ENCODE measurements at places on chromosomes 2 and 18.

GRCh38 chr18:10310626-10311025 lies 143.8 kb upstream of the APCDD1 start:
- no peak for DNase-seq

- DNase-seq = no peak
Observed at GRCh38 chr2:122194546-122194945, 439.1 kb downstream of the TSN start.

- DNase-seq = no peak
Observed at GRCh38 chr2:127619203-127619590, 26.8 kb upstream of the GPR17 start.

- DNase-seq = no peak
Observed at GRCh38 chr18:3184275-3184963, 35.3 kb downstream of the MYOM1 start.

DNA sequence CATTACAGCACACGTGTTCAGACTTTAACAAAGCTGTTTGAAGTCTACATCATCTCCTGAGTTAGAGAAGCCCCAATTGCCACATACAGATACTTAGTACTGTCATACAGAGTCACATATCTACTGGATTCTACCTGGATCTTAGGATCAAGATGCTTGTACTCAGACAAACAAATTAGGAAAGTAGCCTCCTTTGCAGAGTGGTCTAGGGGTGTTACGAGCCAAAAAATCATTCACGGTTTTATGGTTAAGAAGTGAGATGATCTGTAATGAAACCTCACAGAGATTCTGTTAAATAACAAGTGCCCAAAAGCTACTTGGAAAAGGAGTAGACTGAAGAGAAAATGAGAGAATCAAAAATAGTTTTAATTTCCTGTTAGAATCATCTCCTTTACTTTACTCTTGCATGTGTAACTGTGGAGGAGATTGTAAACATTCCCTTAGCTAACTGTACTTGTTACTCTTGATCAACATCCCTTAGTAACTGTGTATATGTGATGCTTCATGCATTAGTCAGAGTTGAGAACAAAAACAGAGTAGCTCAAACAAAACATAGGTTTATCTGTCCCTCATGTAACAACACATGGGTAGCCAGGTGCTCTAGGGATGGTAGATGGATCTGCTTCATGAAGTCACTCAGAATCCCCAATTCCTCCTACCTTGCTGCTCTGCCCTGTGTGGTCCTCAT lies 16.4 kb upstream of the IL1RL1 start:
- DNase-seq = no peak

- DNase-seq = peak; percentile 13
Observed at GRCh38 chr18:26089293-26090129, 902 bp downstream of the SS18 start.

GRCh38 chr2:102657770-102658169 lies 38.4 kb downstream of the SLC9A2 start:
- DNase-seq = no peak

- DNase-seq = no peak
Observed at GRCh38 chr18:36298126-36298741, 721 bp downstream of the FHOD3 start.

DNA sequence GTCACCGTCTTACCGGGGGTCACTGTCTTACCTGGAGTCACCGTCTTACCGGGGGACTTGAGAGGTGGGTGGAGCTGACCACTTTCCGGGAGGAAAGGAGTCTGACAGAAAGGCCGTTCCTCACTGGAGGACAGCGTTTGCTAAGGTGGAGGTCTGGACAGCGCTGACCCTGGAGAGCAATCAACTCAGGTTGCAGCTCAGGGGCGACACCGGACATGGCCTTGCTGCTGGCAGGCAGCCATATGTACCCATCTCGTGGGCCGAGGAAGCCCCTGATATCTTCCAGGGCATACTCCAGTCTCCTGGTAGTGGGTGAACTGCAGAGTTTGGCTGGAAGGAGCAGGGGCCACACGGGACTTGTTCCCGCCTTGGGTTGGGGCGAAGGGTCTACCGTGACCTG lies 234.6 kb upstream of the MYT1L start:
- DNase-seq = no peak
